ENCODE measurements at places on chromosomes 5 and 9. TPM values are rescaled to one million over a fixed set of nuclear protein-coding genes. Genes with fewer than 3 reads are reported as not detected.

The SLC34A1 gene
- total RNA-seq, result 0.02 TPM

The C5orf47 gene
- total RNA-seq, result not detected

The RBM18 gene
- 12.6 TPM for total RNA-seq

The ISL1 gene
- total RNA-seq, result not detected

The CSF2 gene
- 16.8 TPM for total RNA-seq

The NXNL2 gene
- total RNA-seq, result 0.52 TPM

The PLPP6 gene
- total RNA-seq, result 9.1 TPM

The ADAMTSL2 gene
- total RNA-seq, result 0.10 TPM

Data from M059J (cell line).